Gastroesophageal sphincter (tissue), 4 donors: ENCODE measurements at places on chromosomes 4 and X. TPM values are rescaled to one million over a fixed set of nuclear protein-coding genes. Genes with fewer than 3 reads are reported as not detected.

GRCh38 chr4:151887816-151888180 is 127.0 kb upstream of the GATB start:
- ATAC-seq: no peak

- ATAC-seq: no peak
Measured at GRCh38 chr4:155473420-155474095, 96.8 kb upstream of the MAP9 start.

- no peak for ATAC-seq
Measured at GRCh38 chrX:25726539-25726938, 411.6 kb upstream of the MAGEB18 start.

DNA sequence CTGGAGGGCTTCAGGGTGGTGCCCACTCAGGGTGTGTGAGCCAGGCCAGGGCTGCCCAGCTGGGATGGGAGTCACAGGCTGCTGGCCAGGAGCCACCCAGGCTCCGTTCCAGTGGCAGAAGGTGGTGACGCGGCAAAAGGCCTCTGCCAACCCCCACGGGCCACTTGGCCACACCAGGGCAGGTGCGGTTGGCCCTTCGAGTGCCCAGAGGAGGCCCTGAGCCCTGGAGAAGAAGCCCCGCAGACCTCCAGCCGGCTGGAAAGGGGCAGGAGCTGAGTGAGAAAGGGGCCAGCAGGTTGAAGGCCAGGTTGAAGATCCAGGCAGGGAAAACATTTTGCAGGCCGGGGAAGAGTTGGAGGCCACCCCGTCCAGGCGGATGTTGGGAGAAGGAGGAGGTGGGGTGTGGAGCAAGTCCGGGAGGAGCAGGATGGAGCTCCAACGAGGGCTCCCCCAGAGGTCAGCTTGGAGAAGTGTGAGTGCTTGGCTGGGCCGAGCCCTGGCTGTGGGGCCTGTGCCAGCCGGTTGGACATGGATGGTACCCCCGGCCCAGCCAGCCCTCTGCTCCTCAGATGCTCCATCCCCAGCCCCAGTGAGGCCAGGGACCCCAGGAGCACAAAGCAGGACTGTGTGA is 2.8 kb upstream of the CPLX1 start:
- ATAC-seq: no peak

- ATAC-seq: no peak
Measured at GRCh38 chr4:125096662-125097061, 218.1 kb upstream of the FAT4 start.

DNA sequence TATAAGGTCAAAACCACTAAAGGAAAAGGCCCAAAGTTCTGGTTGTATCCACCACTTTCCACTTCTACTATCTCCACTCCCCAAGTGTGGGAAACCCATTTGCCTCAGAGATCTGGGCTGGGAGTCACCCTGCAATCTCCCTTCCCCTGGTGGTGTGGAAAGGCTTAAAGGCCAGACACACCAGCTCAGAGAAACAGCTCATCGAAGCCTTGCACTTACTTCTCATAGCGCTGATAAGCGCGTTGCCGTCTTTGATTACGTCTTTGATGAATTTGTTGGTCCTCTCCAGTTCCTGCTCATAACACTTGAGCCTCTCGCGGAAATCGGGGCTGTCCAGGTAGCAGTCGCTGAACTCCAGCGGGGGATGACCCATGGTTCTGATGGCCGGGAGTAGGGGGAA is 647 bp downstream of the OPHN1 start:
- ATAC-seq: no peak

- no peak for ATAC-seq
Measured at GRCh38 chr4:110012917-110013316, 100.2 kb downstream of the EGF start.

DNA sequence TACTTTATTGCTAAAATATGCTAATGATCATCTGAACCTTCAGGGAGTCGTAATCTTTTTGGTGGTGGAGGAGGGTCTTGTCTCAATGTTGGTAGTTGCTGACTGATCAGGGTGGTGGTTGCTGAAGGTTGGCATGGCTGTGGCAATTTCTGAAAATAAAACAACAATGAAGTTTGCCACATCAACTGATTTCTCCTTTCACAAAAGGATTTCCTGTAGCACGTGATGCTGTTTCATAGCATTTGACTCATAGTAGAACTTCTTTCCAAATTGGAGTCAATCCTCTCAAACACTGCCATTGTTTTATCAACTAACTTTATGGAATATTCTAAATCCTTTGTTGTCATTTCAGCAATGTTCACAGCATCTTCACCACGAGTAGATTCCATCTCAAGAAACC is 19.3 kb downstream of the DDIT4L start:
- ATAC-seq: no peak

DNA sequence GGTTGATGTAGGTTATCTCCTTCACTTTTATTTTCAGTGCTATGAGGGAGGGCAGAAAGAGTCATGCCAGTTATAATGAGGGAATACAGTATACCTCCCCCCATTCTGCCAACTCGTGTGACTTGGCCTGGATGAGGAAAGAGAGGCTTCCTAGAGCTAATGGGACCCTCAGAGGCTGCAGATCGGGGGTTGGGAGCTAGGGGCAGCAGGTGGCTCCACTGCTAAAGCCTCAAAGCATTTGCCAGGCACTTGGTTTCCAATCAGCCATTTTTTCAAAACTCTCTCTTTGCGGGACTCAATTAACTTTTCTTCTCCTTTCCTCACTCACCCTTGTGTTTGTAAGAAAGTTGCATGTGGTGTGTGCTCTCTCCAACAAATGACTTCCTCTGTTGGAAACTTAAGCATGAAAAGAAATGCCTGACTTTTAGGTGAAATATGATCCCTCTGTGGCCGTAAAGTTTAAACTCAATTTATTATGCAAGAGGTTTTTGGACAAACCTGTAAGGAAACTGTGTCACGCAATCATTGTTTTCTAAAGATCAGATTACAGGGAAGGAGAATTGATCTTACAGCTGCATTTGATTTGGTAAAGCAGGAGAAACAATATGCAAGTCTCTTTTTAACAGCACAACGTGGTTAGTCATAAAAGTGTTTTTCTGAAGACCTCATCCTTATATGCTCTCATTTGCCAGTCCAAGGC is 7.0 kb downstream of the SFRP2 start:
- peak; percentile 62 for ATAC-seq

GRCh38 chr4:86493460-86493859 is 100.7 kb upstream of the PTPN13 start:
- ATAC-seq: no peak

DNA sequence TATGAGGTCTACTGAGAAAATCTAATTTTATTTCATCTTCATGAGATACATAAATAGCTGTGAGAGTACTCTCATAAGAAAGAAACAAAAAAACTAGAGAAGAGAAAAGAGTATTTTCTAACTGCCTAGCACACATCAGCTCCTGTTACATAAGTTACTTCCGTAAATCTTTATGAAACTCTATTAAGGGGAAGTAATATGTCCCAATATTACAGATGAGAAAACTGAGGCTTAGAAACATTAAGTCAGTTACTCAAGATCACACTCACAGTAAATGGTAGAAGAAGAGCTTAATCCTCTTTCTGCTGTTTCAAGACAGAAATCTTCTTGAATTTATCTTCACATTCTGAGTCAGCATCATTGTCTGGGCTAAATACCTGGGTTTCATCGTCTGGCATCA is 164.1 kb downstream of the DTHD1 start:
- ATAC-seq: no peak

- ATAC-seq: no peak
Measured at GRCh38 chr4:187962926-187963325, 32.6 kb upstream of the ZFP42 start.

DNA sequence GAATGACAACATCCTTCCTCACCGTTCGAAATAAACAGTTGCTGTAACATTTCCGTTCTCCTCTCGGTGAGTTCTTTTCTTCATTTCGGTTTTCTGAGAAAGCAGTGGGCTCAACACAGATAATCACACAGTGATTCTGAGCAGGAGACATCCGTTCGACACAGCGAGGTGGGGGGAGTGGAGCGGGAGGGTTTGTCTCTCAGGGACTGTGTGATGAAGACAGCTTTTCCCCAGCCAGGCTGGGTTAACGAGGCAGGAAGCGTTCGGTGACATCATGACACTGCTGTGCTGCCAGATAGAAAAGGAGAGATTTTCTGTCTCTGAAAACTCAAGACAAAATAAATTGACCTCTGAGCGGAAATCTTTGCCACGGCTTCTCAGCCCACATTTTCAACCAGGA is 119.3 kb downstream of the CRLF2 start:
- ATAC-seq: no peak

- ATAC-seq: no peak
Measured at GRCh38 chr4:38884254-38884653, 16.6 kb downstream of the FAM114A1 start.

DNA sequence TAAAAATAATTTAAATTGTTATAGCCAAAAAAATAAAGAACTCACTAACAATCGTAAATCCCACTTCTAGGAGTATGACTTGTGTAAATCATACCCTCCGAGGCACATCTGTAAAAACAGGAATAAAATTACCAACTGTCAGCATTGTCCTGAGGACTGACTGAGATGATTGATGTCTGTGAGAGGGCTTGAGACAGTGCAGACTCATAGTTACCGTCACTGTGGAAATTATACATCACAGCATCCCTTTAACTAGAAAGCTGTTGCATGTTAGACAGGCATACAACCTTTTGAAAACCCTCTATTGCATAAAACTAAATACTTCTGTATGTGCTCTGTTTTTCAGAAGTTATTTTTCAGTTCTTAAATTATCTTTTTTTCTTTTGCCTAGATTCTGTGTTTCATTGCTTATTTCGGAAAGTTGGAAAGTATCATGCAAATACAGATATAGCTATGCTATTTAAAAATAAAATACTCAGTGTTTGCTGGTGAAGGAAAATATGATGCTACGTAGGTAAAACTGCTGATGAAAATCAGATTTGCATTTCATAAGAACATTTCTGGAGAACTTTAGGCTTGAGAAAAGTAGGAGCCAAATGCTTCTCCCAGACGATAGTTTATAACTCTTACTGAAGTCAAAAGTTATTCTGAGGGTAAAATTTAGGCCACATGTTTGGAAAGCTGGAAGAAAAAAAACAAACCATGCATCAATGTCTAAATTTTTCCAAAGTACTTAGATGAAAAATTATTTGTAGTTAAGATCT is 13.6 kb upstream of the RBPJ start:
- no peak for ATAC-seq

DNA sequence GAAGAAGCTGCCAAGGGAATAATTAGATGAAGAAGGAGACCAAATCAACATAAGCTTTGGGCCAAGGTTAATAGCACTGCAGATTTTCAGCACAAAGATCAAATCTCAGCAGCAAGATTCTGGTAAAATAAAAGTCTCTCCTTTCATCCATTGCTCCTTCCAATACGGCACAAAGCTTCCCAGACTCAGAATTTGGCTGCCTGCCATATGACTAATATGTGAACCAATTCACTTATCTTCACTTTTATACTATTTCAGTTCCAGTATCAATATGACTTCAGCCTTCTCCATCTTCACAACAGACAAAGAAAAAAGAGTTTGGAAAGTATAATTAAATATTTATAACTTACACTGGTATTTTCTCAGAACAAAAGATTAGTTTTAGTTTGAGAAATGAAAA is 978.3 kb upstream of the GRID2 start:
- no peak for ATAC-seq

DNA sequence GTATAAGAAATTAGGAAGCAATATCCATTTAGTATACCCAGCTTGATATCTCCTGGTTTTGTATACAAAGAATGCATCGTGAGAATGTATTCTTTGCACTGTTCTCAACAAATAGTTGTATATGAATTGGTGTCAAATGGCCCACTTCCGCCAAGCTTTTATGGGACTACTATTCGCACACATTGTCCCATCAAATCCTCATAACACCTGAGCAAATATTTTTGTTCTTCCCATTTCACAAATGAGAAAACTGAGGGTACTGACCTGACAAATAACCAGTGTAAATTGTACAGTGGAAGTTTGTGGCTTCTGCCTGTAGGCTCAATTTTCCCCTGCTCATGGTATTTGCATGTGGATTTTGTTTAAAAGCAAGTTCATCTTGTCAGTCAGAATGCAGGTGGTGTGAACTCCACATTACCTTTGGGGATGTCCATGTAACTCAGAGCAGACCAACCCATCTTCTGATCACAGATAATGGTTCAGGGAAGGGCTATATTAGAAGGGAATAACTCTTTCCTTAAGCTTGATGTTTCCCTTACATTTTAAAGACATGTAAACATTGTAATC is 51.5 kb upstream of the FAM241A start:
- ATAC-seq: no peak

GRCh38 chrX:44785652-44786051 is 58.2 kb upstream of the DUSP21 start:
- no peak for ATAC-seq

- ATAC-seq: no peak
Measured at GRCh38 chr4:94976371-94977011, 218.7 kb downstream of the BMPR1B start.

DNA sequence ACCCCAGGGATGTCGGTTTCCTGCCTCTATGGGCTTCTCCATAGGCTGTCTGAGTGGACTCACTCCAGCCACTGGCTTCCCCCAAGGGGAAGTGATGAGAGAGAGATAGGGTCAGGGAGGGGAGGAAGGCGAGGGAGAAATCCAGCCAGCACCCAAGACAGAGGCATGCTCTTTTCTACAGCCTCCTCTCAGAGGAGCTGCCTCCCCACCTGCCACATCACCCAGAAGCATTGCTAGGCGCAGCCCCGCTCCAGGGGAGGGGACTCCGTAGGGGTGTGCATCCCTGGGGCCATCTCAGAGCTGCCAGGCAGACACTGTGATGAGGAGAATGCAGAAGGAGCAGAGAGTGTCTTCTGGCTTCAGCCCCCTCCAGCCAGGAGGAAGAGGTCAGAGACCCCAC is 109.5 kb upstream of the NKX1-1 start:
- no peak for ATAC-seq

DNA sequence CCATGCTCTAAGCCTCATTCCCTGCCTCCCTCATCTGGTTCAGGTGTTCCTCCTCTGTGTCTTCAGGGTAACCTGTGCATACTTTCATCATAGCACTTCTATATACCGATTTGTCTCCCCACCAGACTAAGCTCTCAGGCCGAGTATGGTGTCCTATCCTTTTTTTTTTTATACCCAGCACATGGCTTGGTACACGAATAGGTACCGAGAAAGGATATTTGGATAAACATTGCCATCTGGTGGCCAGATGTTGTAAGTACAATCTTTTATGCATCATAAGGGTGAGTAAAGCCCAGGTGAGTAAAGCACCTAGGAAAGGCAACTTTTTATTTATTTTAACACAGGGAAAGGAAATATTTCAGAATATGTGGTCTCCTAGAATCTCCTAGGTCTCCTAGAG is 68.4 kb downstream of the MID2 start:
- peak; percentile 51 for ATAC-seq

GRCh38 chr4:138875891-138876608 is 139.5 kb upstream of the NOCT start:
- ATAC-seq: no peak

- no peak for ATAC-seq
Measured at GRCh38 chrX:29231800-29232199, 644.6 kb downstream of the IL1RAPL1 start.

DNA sequence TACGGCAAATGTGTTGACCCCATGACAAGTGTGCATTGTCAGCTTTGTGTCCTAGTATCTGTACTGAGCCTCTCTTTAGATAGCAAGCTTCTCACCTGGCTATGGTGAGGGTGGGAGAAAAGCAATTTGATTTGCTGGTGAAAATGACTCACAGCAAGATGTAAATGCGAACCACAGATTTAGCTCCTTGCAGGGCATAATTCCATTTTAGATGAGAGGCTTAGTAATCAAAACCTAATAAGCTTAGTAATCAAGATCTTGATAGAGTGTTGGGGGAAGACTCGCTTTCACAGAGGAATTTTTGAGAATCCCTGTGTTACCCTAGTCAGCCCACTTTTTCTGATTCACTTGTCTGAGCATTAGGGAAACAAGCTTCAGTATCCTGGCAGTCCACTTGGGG is 7.7 kb upstream of the OCIAD2 start:
- ATAC-seq: no peak

The SLC25A4 gene
- total RNA-seq: 152 TPM

The SFRP2 gene
- 22.3 TPM for total RNA-seq

The SMIM10 gene
- total RNA-seq: 11.5 TPM

The PTPN13 gene
- total RNA-seq: 20.1 TPM
